ENCODE measurements at places on chromosomes 6 and 20. TPM values are rescaled to one million over a fixed set of nuclear protein-coding genes. Genes with fewer than 3 reads are reported as not detected.

GPX5 gene
- total RNA-seq: not detected

TUBB1 gene
- total RNA-seq: not detected

PNPLA1 gene
- total RNA-seq: not detected

SLC22A16 gene
- not detected for total RNA-seq

HMGCLL1 gene
- not detected for total RNA-seq

GFOD1 gene
- 24.2 TPM for total RNA-seq

DEFB113 gene
- total RNA-seq: not detected

TGM3 gene
- total RNA-seq: not detected

SAMD3 gene
- 2.8 TPM for total RNA-seq

PTPRK gene
- total RNA-seq: 17.9 TPM

AGPAT4 gene
- 3.9 TPM for total RNA-seq

FAM83C gene
- total RNA-seq: not detected

AVP gene
- not detected for total RNA-seq

TFAP2A gene
- 0.12 TPM for total RNA-seq

HDGFL1 gene
- total RNA-seq: not detected

DEK gene
- total RNA-seq: 44.0 TPM

SLC32A1 gene
- total RNA-seq: not detected

BPIFB4 gene
- total RNA-seq: not detected

HSPA12B gene
- 5.0 TPM for total RNA-seq

DLL1 gene
- not detected for total RNA-seq

LIN28B gene
- total RNA-seq: not detected

CCN2 gene
- total RNA-seq: 203 TPM

SRMS gene
- not detected for total RNA-seq

FIG4 gene
- total RNA-seq: 13.3 TPM

PPIL6 gene
- 0.94 TPM for total RNA-seq

LY86 gene
- total RNA-seq: not detected

DLGAP4 gene
- total RNA-seq: 24.4 TPM

LTB gene
- 0.17 TPM for total RNA-seq

FAM83D gene
- 4.4 TPM for total RNA-seq

SLC25A27 gene
- 2.0 TPM for total RNA-seq

GATA5 gene
- 0.77 TPM for total RNA-seq

PHACTR1 gene
- 1.1 TPM for total RNA-seq

NFATC2 gene
- total RNA-seq: not detected

RNF39 gene
- not detected for total RNA-seq
